ENCODE measurements at places on chromosomes 3 and 15. TPM values are rescaled to one million over a fixed set of nuclear protein-coding genes. Genes with fewer than 3 reads are reported as not detected.

- no peak for DNase-seq
Measured at GRCh38 chr15:68420186-68420684, 11.7 kb downstream of the ITGA11 start.

- DNase-seq = no peak
Measured at GRCh38 chr3:181886676-181887075, 175.0 kb downstream of the SOX2 start.

Gene CDHR4
- 0.12 TPM for total RNA-seq

- DNase-seq = no peak
Measured at GRCh38 chr3:46395210-46395661, 11.6 kb downstream of the CCR5AS start.

DNA sequence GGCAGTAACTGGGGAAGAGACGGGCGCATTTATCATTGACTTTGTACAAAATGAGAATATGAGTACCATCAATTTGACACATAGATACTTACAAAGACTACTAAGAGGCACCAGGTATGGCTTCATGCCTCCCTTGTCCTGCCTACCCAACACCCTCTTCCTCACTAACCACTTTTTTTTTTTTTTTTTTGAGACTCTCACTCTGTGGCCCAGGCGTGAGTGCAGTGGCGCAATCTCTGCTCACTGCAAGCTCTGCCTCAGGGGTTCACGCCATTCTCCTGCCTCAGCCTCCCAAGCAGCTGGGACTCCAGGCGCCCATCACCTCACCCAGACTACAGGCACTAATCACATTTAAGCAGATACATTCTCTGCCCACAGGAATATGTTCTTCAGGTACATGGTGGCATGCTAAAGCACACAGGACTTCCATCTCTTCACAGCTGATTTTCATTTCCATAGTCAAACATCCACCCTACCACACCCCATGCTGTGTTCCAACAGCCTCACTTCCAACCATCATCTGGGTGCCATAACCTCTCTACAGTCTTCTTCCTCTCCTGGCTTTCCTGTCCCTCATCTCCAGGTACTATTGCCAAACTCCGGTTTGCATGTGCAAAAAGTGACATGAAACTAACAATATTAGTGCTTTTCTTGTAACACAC lies 41.7 kb downstream of the RAB27A start:
- DNase-seq = no peak

DNA sequence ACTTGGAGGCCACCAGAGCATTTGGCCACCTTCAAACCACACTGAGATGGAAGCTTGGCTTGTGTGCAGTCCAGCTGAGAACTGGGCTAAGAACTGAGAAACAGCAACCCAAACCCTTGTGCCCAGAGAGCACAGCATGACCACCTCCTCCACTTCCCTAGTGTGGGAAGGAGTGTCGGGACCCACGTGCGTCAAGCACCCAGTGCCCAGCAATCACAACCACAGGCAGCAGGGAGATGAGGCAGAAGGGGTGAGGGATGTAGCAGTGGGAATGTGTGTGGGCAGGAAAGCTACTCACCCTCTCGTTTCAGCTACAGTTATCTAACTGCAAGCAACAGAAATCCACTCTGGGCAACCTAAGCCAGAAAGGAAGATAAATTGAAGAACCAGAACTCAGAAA lies 25.0 kb upstream of the RFTN1 start:
- no peak for DNase-seq

DNA sequence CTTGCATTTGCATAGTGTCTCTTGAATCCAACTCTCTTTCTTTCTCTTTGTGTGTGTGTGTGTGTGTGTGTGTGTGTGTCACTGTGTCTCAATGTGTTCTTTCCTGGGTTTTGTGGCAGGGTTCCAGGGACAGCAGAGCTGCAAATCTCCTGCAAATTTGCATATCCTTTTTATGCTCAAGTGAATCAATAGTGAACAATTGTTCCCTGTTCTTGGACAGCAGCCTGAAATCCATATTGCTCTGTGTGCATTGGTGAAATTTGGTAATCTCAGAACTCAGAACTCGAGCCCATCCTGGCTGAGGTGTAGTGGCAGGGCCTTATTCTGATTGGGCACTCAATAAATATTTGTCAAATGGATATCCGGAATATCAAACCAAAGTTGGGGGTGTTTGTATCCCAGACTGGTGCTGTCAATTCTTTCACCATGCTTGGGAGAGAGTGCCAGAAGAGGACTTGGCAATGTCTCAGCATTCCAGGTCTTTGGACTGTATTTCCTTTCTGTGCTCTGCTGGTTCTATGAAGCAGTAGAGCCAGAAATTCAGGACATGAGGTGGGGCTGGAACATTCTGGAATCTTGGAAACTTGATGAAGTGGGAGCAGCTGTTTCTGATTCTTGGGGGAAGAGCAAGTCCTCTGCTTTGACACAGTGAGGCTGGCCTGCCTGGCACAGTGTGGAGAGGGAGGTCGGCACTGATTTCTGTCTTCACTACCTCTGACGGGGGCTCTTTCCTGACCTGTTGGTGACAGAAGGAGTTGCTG lies 380.6 kb upstream of the C2CD4B start:
- no peak for DNase-seq

GRCh38 chr3:119601154-119601553 lies 3.5 kb downstream of the PLA1A start:
- DNase-seq = no peak

DNA sequence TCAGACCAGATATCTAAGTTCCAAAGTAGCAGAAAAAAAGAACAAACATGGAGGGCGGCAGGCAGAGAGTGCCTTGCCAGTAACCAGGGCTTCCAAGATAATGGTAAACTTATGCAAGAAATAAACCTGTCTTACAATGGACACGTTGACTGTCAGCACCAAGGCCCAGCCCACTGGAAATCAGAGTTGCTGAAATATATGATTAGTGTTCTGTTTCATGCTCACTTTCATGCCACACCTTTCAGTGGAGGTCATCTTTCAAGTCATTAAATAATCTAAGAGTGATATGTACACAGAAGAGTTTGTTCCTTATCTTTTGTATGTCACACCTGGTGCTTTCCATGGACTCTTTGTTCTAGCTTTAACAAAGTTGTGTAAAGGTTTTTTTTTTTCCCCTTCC lies 358.1 kb downstream of the MECOM start:
- no peak for DNase-seq

DNA sequence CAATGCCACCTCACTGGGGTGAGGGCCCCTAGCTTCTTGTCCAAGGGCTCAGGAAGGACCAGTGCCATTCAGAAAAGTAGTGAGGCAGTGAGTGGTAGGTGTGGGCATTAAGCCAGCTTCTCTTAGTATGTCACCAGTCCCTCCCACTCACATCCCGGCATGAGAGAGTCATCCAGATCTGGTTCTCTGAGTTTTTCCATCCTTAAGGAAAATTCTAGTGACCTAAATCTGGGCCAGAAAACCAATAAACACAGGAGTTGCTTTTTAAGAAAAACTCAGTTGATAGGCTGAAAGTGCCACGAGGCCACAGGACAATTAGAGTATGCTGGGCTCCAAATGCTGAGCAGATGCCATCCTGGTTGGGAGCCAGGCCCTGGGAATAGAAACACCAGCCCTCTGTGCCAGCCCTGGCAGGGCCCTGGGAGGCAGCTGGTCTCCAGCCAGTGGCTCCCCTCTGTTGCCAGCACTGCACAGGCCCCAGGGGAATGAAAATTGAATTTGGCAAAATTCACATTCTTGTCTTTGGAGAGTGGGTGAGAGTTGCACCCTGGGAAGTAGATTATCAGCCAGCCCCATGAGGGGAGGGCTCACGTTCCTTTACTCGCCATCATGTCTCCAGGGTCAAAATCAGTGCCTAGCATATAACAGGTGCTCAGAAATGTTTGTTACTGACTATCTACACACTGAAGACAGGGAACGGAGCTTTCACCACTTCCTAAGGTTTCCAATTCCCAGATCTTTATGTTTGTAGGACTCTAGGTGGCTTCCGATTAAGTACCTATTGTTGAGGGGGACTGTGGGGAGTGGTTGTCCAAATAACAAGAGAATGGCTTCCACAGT lies 52.8 kb downstream of the FAM43A start:
- no peak for DNase-seq

DNA sequence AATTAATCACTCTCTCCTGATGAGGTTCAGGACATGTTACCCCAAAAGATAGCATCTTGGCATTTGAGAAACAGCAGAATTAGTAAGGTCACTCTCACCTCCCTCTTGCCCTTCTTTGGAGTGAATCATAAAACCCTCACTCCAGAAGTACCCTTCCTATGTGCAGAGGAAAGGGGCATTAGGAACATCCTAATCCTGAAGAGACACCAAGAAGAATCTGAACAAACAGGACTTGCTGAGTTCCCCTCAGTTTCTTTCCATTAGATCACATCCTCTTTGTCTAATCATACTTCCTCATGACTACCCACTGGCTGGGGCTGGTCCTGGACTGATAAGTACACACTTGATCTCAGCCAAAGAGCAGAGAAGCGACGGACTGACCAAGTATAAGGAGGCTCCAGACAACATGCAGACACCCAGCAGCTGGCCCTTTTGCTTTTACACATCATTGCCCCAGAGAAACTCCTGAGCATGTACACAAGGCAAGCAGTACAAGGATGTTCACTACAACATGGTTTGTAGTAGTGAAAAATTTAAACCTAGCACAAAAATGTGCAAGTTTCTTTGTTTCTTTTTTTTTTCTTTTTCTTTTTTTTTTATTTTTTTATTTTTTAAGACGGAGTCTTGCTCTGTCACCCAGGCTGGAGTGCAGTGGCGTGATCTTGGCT lies 15.0 kb upstream of the TM6SF1 start:
- DNase-seq = no peak

GRCh38 chr3:16455966-16456365 lies 57.5 kb downstream of the RFTN1 start:
- no peak for DNase-seq

Gene FGF12
- total RNA-seq = 3.0 TPM

GRCh38 chr3:51610708-51611107 lies 60.3 kb upstream of the TEX264 start:
- no peak for DNase-seq

DNA sequence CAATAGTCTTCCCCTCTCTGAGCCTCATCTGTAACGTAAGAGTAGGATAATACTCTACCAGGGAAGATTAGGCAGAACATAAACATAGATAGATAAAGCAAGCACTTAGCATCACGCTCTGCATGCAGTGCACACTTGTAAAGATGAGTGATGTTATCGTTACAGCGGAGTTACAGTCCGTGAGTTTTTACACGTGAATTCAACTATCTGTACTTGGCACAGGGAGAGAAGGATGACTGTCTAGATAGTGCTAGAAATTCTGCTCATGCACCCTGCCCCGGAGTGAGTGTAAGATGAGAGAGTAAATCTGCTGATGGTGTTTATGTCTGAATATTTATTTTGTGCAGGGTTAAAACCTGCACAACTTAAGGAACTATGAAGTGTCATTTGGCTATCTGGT lies 35.8 kb downstream of the HAPLN3 start:
- DNase-seq = no peak

Gene SUCLG2
- total RNA-seq = 36.4 TPM

DNA sequence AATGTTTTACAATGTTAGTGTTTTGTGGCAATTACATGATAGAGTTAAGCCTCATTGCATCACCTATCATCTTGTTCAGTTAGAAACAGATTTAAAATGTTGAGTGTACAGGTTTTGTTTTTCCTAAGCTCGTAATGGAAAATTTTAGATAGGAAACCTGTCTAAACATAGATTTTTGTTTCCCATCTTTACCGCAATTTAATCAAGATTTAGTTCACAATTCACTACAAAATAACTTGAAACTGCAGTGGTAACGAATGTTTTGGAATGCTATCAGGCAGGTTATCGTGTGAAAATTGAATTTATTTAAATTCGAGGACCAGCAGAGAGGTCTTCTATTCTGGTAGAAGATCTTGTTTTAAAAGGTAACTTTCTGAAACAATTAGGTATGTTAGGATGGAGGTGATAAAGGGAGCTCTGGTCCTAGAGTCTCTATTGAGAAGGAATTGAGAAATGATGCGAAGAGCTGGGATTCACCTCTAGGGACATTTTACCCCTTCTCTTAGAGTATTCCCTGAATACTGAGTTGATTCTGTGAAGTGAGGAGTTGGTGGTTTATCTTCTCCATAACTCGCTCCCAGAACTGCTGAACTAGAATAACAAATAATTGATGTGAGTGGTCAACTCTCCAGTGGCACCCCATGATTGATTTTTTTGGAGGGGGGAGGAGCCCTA lies 1.4 kb downstream of the DOCK3 start:
- DNase-seq = no peak

Gene ADAMTSL3
- not detected for total RNA-seq

- DNase-seq = no peak
Measured at GRCh38 chr3:78112291-78113010, 1072.6 kb downstream of the ROBO2 start.

GRCh38 chr3:189235214-189235613 lies 63.4 kb downstream of the TPRG1 start:
- no peak for DNase-seq

Gene THAP10
- total RNA-seq = 7.5 TPM

Gene SLC15A2
- 1.4 TPM for total RNA-seq

DNA sequence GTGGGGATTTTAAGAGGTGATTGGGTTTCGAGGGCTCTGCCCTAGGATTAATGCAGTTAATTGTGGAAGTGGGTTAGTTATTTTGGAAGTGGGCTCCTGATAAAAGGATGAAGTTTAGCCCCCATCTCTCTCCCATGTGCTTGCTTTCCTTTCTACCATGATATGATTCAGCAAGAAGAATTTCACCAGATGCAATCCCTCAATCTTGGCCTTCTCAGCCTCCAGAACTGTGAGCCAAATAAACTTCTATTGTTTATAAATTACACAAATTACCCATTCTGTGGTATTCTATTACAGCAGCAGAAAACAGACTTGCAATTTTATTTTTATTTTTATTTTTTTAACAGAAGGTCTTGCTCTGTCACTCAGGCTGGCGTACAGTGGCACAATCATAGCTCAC lies 27.3 kb upstream of the UBE2E1 start:
- no peak for DNase-seq
